ENCODE measurements at places on chromosomes 2 and 18.
A peak's percentile ranks its signal among the peaks of the same experiment; 100 is the strongest.

- DNase-seq: peak; percentile 18
These were observed 4.9 kb downstream of the TM4SF20 start for GRCh38 chr2:227374158-227374557.

DNA sequence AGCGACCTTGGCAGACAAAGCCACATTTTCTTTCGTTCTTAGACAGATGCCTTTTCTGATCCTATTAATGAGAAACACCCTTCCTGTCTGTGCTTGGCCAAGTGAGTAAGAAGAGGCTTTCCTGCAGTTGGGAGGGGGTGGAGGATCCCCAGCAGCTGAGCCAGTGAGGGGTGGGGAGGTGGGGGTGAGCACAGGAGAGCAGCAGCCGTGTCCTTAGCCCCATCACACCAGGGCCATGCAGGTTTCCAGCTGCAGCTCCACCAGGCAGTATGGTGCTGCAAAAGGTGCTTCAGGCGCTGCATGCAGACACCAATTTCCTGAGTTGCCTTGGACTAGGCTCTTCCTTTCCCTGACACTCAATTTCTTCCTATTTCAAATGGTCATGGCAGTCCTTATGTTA is 123.3 kb upstream of the SIX2 start:
- no peak for DNase-seq

GRCh38 chr2:134681201-134681600 is 37.6 kb downstream of the TMEM163 start:
- DNase-seq: no peak

- no peak for DNase-seq
These were observed 17.7 kb downstream of the PRKAG3 start for GRCh38 chr2:218813771-218814460.

DNA sequence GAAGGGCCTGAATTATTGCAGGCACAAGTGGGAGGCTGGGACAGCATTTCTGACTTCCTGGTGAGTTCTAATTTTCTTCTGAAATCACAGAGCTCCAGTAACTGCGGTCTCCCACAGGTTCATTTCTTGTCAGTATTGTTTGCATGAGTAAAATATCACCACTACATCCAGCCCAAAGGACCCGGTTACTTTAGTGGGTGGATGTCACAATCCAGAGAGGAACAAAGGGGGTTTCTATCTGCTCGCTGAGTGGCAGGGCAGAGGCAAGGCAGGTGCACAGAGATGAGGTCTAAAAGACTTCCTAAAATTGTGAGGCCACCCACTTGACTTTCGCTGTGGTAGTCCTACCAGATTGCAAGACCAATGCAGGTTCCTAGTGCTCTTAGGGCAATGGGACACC is 800.4 kb upstream of the ID2 start:
- no peak for DNase-seq

- DNase-seq: no peak
These were observed 60.6 kb downstream of the ZEB2 start for GRCh38 chr2:144459286-144459685.

GRCh38 chr2:121539750-121540469 is 9.2 kb downstream of the RNU4ATAC start:
- DNase-seq: no peak

DNA sequence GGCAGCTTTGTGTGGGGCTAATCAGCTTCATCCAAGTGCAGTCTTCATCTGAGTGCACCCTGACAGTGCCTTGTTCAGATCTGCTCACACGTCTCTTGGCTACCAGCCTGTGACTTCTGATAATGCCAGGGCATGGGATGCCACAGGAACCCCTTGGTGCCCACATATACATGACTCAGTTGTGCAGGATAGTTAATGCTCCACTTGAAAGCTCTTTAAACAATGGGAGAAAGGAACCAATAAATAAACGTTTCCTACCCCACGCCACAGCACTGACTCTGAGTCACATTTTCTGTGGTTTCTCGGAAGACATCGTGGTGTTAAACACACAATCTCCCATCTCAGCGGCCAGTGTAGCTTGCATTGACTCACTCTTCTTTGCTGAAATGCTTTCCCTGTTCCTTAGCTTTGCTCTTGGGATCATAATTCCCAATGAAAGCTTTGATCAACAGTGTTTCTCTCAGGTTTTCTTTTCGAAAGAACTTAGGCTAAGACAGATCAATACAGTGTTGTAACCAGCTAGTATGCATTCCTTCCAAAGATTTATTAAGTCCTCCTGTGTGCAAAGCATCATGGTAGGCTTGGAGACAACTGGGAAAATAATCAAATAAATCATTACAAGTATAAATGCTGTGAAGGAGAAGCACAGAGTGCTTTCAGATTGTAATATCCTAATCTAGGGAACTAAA is 142.0 kb downstream of the COPS8 start:
- peak; percentile 93 for DNase-seq

GRCh38 chr2:145597809-145598208 is 1077.9 kb upstream of the ZEB2 start:
- no peak for DNase-seq

- no peak for DNase-seq
These were observed 33.7 kb downstream of the SETBP1 start for GRCh38 chr18:44714376-44714775.

DNA sequence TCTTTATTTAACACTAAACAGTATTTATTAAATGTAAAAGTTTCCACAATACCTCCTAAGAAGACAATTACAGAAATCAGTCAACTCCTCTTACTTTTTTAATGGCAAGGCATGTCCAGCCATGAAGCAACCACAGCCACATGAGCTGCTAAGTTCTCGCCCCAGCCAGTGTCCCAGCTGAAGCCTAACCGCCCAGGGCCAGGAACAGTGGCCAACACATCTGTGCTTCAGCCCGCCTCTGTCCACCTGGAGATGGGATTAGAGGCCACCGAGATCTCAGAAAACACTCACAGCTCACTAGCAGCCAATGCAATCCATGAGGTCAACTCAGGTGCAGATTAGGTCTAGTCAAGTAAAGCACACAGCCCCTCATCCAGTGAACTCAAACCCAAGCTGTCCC is 40.2 kb downstream of the PID1 start:
- no peak for DNase-seq

GRCh38 chr2:59988341-59988740 is 565.1 kb downstream of the BCL11A start:
- DNase-seq: no peak

DNA sequence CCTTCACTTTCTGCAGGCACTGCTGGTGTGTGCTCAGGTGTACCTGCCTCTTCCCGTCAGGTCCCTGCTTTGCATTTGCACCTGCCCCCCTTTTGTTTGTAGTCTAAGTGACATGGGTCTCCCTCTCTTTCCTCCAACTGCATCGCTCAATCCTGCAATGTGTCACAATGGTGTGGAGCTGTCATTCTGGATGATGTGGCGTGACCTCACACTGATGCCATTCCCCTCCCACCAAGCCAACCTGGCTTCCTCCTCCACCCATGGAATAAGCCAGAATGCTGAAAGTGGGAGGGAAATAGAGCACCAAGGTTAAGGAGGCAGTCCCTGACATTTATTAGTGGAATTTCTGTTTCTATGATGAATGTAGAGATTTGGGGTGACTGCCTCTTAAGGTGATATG is 156.7 kb downstream of the ZBTB7C start:
- no peak for DNase-seq

GRCh38 chr2:177239053-177239452 is 25.5 kb downstream of the NFE2L2 start:
- no peak for DNase-seq

- DNase-seq: no peak
These were observed 88.1 kb downstream of the VSNL1 start for GRCh38 chr2:17628349-17629261.

GRCh38 chr2:142076317-142076716 is 54.5 kb downstream of the LRP1B start:
- DNase-seq: no peak

DNA sequence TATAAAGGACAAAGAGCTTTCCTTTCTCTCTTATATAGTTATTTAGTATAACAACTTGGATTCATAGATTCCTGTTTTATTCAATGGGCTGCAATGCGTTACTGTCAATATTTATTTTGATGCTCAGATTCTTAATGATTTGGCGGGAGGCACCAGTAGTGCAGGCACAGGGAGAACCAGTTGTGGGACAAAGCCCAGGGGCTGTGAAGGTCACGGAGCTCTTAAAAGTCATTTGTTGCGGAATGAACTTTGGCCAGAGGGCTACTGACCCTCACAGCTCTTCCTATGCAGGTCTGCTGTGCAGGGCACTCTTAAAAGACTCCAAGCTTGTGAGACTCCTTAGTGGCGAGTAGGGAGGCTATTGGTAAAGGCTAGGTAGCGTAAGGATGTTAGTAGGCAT is 34.0 kb downstream of the BCL2L11 start:
- no peak for DNase-seq
